ENCODE measurements at places on chromosomes 1 and 21.

GRCh38 chr1:158246650-158247049 is 7.6 kb upstream of the CD1A start:
- no peak for DNase-seq

GRCh38 chr1:33257772-33258712 is 1.8 kb downstream of the ZNF362 start:
- DNase-seq, result no peak

GRCh38 chr1:92186081-92186480 is 31.6 kb upstream of the C1orf146 start:
- DNase-seq, result no peak

GRCh38 chr21:17387030-17387617 is 125.7 kb upstream of the CXADR start:
- DNase-seq, result no peak

GRCh38 chr1:29291756-29292155 is 55.4 kb downstream of the PTPRU start:
- DNase-seq, result no peak

GRCh38 chr1:68181165-68181556 is 51.2 kb downstream of the WLS start:
- DNase-seq, result no peak

Measured in GOT3 (cell line).